ENCODE measurements at places on chromosomes 3 and 15. TPM values are rescaled to one million over a fixed set of nuclear protein-coding genes. Genes with fewer than 3 reads are reported as not detected.
A peak's percentile ranks its signal among the peaks of the same experiment; 100 is the strongest.

- no peak for DNase-seq
Measured at GRCh38 chr15:74136814-74137536, 6.6 kb downstream of the ISLR2 start.

DNA sequence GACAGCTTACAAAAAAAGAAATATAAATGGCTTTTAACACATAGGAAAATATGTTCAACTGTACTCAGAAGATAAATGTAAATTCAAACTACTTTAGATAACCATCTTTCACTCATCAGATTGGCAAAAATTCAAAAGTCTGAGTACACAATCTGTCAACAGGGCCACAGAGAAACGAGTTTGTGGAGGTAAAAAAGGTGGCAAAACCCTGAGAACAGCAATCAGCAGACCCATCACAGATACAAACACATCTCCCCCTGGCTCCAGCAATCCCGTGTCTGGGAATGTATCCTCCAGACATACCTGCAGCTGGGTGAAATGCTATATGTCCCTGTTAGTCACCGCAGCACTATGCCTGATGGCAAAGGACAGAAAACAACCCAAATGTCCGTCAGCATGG is 149.5 kb downstream of the OSBPL10 start:
- DNase-seq, result no peak

DNA sequence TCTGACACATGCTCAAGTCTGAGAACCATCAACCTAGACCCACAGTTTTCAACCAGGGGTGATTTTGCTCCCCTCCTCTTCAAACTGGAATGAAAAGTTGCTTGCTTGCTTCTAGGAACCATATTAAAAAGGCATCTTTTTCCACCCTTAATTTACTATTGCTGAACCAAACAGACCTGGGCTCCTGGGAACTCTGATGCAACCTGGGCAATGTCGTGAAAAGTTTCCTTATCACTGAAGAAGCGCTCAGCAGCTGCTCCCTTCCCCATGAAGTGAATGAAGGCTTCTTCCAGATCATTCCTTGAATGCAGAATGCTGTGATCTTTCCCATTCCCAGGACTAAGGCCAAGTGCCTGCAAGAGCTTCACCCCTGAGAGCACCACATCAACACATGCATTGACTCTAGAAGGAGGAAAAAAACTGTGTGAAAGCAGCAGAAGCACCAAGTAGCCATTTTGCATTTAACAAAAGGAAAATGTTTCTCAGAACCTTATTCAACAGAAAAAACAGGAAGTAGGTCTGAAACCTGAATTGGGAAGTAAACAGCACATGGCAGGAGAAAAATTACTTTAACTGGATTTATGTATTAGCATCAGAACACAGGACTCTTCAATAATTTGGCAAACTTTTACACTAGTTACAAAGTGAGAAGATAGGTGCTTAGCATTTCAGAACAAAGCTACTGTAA is 8.7 kb downstream of the ADPGK start:
- DNase-seq, result no peak

DNA sequence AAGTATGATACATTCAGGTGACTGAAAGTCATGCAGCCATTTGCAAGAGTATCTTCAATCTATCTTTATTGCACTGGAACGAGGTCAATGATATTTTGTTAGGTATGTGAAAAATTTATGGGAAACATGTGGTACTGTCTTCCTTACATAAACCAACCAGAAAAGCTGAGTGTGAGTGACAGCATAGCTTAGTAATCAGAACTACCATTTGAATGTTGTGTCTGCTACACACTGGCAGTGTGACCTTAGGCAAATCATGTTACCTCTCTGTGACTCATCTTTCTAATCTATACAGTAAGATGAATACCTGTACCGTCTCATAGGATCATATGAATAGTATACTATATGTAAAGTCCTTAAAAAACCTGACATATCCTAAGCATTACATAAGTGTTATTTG is 337.9 kb upstream of the IL12A start:
- no peak for DNase-seq

LDHAL6B gene
- not detected for total RNA-seq

GRCh38 chr15:39622660-39623516 is 42.0 kb downstream of the THBS1 start:
- no peak for DNase-seq

LSMEM2 gene
- 0.95 TPM for total RNA-seq

DNA sequence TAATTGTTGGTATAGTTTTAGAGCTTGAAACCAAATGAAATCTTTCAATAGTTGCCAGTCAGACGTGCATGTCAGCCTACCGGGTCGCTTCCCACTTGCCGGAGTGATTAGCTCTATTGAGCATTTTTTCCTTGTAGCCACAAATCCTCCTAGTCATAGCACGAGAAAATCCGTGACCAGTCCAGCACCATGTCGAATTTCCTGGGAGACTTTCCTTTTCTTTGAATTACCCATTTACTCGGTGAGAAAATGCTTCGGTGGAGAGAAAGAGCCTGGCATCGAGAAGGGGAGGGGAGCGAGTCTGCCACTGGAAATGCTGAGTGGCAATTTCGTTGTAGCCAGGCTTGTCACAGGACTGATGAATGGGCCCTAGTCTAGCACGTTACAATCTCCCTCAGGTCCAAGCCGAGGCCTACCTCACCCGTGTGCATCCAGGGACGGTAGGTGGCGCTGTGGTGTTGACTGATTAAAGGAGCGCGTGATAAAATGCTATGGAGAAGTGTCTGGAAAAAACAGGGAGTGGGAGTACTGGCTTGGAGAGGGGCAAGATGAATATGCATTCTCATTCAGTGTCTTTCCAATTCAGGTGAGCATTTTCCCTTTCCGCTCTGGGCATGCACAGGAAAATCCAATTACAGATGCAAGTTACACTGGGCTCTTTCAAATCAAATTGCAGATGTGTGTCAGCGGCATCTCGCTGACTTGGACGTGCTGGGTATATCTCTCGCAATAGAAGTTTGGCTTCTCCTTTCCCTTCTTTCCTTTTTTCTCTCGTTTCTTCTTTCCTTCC is 238.8 kb downstream of the EDEM1 start:
- peak; percentile 83 for DNase-seq

Measured in mucosa of gallbladder (tissue), 1 donor.